ENCODE measurements at places on chromosomes 6 and 20. TPM values are rescaled to one million over a fixed set of nuclear protein-coding genes. Genes with fewer than 3 reads are reported as not detected.

Gene PAX1
- 0.23 TPM for total RNA-seq

Gene GMDS
- total RNA-seq, result 24.1 TPM

Gene E2F3
- total RNA-seq, result 7.7 TPM

Gene SPATA25
- total RNA-seq, result 4.7 TPM
